DND-41 (cell line): ENCODE measurements at places on chromosomes 4 and X.

GRCh38 chrX:68660746-68661145, 13.3 kb downstream of the STARD8 start:
- DNase-seq = no peak

- no peak for DNase-seq
Measured at GRCh38 chr4:106583108-106583507, 214.5 kb upstream of the GIMD1 start.

DNA sequence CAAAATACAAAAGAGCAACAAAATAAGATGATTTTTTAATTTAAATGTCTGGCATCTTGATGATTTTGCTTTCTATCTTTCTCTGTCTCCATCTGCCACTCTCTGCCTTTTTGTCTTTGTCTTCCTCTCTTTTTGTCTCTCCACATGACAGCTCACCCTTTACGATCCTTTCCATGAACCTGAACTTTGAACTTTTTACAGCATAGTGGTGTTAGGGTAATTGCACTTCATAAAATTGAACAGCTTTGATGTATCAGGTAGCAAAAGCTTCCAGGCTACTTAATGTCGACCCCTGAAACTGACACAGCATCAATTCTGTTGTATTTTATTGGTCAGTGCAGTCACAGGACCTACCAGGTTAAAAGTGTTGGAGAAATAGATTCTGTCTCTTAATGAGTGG, 1517.0 kb downstream of the ADGRL3 start:
- DNase-seq = no peak

- no peak for DNase-seq
Measured at GRCh38 chr4:6115342-6115741, 85.0 kb downstream of the JAKMIP1 start.

DNA sequence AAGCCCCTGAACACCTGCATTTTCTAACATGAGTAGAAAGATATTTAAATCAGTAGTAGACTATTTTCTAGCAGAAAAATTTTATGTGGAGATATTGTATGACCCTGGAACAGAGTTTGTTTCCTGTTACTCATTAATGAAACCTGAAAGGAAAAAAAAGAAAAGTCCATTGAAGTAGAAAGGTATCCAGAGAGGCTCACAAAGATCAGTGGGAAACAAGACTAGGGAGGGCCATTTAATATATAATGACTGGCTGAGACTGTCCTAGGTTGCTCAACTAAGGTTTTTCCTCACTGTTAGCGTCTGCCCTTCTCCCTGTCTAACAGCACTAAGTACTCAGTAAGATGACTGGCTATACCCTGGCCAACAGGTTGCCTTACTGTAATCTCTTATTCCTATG, 788.6 kb downstream of the GLUD2 start:
- no peak for DNase-seq

- DNase-seq = no peak
Measured at GRCh38 chr4:68316193-68316969, 33.5 kb downstream of the YTHDC1 start.

DNA sequence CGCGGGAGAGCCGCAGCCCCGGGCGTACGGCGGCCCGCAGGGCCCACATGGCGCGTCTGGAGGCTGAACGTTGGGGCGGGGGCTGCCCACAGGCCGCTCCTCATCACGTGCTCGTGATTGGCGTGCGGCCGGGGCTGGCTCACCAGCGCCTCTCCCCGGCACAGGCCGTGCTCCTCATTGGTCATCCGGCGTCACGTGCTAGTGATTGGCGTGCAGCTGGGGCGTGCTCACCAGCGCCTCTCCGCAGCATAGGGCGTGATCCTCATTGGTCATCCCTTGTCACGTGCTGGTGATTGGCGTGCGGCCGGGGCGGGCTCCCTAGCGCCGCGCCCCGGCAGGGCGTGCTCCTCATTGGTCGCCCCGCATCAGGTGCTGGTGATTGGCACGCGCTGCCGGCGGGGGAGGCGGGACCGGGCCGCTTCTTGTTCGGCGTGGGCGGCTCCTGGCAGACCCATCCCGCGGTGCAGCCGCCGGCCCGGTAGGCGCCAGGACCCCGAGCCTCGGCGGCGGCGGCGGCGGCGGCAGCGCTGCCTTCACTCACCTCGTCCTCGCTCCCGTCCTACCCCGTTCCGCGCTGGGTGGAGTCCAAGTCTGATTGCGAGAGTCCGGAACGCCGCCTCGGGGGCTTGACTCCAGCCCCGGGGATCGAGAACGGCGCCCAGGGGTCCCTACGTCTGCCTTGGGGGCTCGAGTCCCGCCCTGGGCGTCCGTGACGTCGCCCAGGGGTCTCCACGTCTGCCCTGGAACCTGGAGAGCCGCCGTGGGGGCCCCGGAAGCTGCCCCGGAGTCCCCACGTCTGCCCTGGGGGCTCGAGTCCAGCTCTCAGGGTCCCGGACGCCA, at the start of gene GTPBP6:
Gene GTPBP6, minus strand, starts transcription at position 58 of the 840 bp plus-strand sequence. Its CDS starts 9 bp downstream, at position 49.
- peak; percentile 99 for DNase-seq

- DNase-seq = no peak
Measured at GRCh38 chrX:98481636-98482035, 1597.9 kb downstream of the RPA4 start.

- DNase-seq = no peak
Measured at GRCh38 chr4:55989766-55990165, 41.0 kb downstream of the CEP135 start.

GRCh38 chrX:18491587-18492340, 66.4 kb downstream of the CDKL5 start:
- no peak for DNase-seq

DNA sequence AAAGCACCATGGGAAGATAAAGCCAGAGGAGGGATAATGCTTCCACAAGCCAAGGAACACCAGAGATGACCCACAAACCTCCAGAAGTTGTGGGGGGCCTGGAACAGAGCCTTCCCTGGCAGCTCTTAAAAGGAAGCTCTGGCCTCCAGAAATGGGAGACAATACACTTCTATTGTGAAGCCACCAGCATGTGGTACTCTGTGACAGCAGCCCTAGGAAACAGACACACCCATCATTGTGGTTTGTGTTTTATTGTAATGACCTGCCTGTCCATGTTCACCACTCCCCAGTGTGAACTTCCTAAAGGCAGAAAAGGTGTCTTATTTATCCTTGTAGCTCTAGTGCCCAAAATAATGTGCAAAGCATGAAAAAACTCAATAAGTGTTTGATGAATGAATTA, 264.1 kb upstream of the GATB start:
- DNase-seq = no peak

DNA sequence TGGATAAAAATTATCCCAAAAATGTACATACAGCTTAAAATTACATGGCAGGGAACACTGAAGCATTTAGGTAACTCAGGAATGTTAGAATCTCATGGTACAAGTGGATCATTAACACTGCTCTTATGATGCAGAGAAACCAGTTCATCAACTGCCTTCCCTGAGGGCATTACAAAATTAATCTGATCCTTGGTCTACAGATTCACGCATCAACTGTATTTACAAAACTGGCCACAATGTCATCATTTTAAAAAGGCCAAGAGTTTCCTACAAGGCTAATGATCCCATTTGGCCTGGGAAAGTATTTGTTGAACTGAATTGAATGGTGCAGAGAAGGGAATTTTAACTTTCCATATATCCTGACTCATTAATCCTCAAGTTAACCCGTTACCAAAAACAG, 84.6 kb downstream of the TSPAN5 start:
- no peak for DNase-seq

DNA sequence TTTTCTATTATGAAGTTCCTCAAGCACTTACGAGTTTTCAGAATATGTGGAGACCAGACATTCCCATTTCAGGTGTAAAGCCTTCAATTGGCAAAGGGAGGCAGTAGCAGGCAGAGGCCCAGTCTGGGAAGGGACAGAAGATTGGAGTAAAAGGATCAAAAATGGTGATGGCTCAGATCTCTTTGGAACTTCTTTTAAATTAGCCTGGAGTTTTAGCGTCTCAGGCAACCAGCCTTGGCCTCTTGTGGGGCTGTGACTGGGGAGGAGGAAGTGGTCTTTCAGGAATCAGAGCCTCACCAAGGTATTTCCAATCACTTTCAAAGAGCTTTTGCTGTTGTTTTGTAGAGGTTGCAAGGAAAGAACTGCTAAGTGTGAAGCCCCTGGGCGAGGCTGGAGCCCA, 239.1 kb downstream of the FRAS1 start:
- DNase-seq = no peak

- no peak for DNase-seq
Measured at GRCh38 chr4:137722910-137723309, 190.6 kb upstream of the PCDH18 start.

- no peak for DNase-seq
Measured at GRCh38 chrX:115177932-115178331, 11.3 kb upstream of the RBMXL3 start.

DNA sequence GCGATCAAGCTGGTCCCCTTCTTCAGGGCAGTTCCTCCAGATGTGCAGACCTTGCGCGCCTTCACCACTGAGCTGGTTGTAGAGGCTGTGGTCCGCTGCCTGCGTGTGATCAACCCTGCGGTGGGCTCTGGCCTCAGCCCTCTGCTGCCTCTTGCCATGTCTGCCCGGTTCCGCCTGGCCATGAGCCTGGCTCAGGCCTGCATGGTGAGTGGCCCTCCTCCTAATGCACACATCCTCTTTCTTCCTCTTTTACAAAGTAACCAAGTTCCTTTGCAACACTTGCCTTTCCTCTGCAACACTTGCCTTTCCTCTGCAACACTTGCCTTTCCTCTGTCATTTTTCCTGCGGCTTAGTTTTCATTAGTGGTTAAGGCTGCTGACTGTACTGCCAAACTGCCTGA, 1.8 kb downstream of the CCDC22 start:
- no peak for DNase-seq

DNA sequence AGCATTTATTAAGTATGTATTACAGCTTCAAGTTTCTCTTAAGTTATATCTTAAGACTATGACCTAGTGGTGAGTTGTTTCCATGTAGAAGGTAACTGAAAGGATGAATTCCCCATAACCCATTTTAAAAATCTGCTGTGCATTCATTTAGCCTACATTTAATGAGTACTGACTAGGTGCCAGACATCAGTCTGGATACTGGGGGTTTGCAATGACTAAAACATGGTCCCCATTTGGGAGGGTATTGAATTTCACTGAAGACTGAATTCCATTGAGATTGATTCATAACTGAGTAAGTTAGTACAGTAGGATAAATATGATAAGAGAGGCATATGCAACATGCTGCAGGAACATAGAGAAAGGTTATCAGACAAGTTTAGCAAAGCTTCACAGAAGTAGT, 241.5 kb downstream of the FRAS1 start:
- DNase-seq = no peak

- DNase-seq = peak; percentile 42
Measured at GRCh38 chrX:40260146-40260747, 162.5 kb upstream of the BCOR start.

DNA sequence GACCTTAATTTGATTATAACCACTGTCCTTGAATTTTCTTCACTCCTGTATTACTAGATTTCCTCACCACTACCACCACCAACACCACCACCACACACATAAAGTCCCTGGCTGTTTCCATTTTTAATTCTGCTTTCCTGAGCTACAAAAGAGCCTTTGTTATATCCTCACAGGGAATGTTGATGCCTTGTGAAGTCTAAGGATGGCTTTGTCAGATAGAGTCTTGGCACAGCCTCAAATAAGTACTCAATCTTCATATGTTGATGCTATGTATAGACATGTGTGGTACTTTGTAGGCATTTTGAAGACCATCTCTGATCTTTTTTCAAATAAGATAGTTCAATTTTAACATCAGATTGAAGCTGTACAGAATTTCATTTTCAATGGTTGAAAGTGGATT, 1016.7 kb upstream of the LCORL start:
- no peak for DNase-seq

- no peak for DNase-seq
Measured at GRCh38 chr4:113674251-113674650, 87.3 kb downstream of the CAMK2D start.

DNA sequence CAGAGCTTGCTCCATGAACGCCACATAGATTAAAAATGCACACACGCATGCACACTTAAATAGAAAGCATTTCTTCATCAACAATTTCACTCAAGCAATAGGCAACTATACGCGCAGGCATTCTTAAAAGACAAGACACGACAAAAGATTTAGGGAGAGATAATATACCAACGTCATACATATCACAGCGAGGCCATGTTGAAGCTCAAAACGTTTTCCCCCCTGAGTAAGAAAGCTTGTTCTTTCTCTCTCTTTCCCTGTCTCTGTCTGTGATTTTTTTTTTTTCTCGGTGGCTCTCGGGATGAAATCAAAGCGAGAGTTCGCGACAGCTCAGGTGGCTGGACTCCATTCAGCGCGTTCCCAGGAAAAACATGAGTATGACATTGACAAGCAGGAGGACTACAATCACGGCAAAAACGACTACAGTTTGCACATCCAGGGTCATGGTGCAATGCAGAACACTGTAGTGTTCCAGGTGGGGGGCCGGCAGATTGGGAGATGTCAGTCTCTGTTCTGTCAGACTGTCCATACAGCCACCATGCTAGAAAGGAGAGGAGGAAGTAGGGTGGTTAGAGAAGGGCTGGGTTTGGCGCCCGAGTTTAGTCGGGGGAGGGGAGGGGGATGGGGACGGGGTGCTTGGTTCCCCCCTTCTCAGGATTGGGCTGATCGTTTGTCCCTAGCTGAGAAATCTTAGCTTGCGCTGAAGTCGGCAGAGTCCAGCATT, 30.7 kb downstream of the ARHGEF9 start:
- DNase-seq = peak; percentile 52

GRCh38 chr4:83208371-83209365, 75.9 kb downstream of the COQ2 start:
- no peak for DNase-seq

- no peak for DNase-seq
Measured at GRCh38 chrX:29145316-29145715, 558.1 kb downstream of the IL1RAPL1 start.

- DNase-seq = no peak
Measured at GRCh38 chr4:138030375-138030774, 211.8 kb downstream of the SLC7A11 start.
